Stimulated activated CD4-positive, alpha-beta T cell treated with anti-CD3 and anti-CD28 coated beads, TNF-alpha, amount 100 ng/mL, for 1 hour (primary cell): ENCODE measurements at places on chromosomes 13 and 19.

DNA sequence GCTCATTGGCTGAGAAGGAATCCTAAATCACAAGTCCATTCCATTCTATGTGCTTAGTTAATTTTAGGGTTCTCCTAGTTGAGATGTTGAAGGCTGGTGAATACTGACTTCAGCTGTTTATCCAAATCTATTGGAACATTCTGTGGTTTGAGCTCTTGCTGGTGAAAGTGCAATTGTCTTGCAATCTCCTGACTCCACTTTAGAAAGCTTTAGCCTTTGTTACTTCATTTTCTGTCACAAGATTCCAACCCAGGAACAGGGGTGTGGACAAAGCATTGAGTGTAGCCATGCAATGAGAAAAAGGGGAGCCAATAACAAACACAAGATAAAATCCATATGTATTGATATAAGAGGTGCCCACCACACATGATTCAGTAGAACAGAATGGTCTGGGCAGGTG lies 15.0 kb downstream of the CEACAM21 start:
- DNase-seq, result no peak

DNA sequence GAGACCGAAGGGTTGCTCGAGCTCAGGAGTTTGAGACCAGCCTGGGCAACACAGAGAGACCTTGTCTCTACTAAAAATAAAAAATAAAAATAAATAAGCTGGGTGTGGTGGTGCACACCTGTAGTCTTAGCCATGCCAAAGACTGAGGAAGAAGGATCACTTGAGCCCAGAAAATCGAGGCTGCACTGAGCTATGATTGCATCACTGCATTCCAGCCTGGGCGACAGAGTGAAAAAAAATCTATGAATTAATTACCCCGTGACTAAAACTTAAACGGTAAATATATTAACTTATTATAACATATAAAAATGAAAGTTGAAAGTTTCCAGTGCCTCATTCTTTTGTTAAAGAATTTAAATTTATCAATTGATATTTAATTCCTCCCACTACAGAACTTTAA lies 273.7 kb downstream of the KLF12 start:
- DNase-seq, result no peak

GRCh38 chr13:47216176-47216822 lies 319.4 kb upstream of the HTR2A start:
- no peak for DNase-seq

DNA sequence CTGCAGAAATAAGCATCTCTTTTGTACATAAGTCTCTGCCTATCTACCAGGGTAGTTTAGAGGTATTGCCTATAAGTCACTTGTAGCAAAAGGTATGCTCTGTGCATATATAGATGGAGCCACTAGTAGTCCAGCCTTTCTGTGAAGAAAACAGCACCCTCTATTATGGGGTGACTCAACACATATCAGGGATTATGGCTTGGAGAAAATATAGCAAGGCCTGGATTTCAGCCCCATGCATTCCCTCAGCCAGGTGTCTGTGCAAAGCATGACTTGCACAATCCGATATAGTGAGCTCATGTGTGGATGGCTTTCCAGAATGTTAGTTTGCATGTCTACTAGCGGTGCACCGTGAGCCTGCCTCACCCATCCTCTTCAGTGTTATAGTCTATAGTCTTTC lies 13.4 kb upstream of the NALCN start:
- DNase-seq, result no peak

- no peak for DNase-seq
Observed at GRCh38 chr13:31321457-31321856, 121.7 kb downstream of the B3GLCT start.

DNA sequence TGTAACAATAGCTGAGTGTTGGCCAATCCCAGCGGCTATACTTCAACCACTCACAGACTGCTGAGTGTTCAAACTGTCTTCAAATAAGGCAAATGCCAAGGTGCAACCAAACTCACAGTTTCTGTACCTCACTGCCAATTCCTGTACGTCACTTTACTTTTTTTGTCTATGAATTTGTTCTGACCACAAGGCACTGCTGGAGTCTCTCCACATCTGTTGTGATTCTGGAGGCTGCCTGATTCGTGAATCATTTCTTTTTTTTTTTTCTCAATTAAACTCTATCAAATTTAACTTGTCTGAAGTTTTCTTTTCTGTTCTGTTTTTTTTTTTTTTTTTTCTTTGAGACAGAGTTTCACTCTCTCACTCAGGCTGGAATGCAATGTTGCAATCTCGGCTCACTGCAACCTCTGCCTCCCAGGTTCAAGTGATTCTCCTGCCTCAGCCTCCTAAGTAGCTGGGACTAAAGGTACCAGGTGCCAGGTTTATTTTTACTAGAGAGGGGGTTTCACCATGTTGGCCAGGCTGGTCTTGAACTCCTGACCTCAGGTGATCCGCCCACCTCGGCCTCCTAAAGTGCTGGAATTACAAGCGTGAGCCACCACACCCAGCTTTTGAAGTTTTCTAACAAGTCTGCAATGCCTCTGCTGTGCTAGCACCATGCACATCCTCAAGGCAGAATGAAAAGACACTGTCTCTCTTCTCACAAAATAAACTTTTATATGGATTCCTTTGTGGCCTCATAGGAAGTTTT lies 401.7 kb downstream of the IRS2 start:
- no peak for DNase-seq

DNA sequence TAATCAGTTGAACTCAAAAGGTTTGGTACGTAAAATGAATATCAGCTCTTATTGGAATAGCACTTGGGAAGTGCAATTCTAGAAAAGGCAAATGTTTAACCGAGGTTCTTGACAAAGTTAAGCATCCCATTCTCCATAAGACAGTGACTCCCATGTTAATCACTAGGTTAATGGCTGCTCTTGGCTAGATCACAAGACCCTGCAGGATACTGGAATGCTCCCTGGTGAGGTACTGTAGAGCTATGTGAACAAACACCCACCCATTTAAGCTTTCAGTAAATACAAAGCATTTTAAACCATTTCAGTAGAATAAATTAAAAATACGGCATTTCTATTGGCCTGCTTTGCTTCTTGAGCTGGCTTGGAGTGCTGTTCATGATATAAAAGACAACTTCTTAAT lies 56.5 kb downstream of the TDRD3 start:
- no peak for DNase-seq

DNA sequence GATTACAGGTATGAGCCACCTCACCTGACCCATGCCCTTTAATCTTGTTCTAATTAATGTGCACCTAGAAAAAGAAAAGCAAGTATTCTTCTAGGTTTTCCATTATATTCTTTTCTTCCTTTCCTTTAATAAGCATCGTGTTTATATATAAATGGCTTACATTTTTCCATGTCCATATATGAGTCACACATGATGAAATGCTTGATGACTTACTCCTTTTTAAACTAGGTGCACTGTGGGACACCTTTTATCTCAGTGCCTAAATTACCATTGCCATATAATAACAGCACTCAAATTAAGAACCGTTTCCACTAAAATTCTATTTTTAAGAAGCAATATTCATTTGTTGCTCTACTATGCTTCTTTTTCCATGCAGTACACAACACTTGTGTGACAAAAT lies 363.3 kb downstream of the LIG4 start:
- DNase-seq, result no peak

DNA sequence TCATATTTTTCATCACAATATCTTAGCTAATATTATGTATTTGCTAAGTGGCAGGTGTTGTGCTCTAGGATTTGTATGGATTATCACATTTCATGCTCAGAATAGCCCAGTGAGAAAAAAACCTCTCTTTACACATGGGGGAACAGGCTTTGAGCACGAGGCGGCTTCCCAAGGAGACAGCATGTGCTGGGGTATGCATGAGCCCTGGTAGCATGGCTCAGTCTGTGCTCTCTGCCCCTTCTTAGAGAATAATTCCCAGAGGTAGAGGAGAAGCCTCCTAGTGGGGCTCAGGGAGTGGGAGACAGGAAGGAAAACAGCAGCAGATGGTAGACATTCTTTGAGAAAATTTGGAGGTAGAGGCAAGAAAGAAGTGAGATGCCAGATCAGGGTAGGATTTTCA lies 31.6 kb downstream of the RNASEH2B start:
- no peak for DNase-seq

GRCh38 chr13:106213028-106213757 lies 322.3 kb downstream of the EFNB2 start:
- DNase-seq, result no peak

- DNase-seq, result no peak
Observed at GRCh38 chr13:73286942-73287620, 228.3 kb downstream of the KLF5 start.

DNA sequence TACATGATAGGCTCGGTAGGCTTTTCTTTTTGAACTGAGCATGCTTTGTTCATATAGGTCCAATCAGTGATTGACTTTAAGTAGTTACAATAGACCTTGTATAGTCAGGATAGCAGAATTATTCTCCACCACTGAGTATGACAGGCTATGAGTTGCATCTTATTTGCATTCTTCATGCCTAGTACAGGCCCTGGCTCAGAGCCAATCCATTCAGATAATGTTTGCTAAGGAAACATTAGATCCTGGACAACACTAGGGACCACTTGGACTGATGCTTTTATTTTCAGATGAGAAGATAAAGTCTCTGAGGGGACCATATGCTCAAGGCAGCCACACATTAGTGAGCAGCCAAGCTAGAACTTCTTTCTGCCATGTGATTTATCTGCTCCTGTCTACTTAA lies 133.9 kb downstream of the KL start:
- DNase-seq, result no peak

GRCh38 chr13:28638756-28639155 lies 20.2 kb upstream of the POMP start:
- no peak for DNase-seq

- DNase-seq, result no peak
Observed at GRCh38 chr13:52852444-52852843, 4.0 kb upstream of the PCDH8 start.

DNA sequence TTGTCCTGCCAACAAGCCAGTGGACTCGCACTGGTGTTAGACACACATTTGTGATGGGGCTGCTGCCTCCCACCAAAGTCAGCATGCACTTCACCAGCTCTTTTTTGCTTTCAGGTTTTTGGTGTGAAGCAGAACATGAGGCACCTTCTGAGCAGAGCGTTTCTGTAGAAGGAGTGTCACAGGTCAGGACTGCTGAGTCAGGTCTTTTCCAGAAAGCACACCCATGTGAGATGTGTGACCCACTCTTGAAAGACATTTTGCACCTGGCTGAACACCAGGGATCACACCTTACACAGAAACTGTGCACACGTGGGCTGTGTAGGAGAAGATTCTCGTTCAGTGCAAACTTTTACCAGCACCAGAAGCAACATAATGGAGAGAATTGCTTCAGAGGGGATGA lies 4.8 kb downstream of the ZNF304 start:
- no peak for DNase-seq

GRCh38 chr19:42421101-42421500 lies 6.1 kb downstream of the LIPE start:
- no peak for DNase-seq

DNA sequence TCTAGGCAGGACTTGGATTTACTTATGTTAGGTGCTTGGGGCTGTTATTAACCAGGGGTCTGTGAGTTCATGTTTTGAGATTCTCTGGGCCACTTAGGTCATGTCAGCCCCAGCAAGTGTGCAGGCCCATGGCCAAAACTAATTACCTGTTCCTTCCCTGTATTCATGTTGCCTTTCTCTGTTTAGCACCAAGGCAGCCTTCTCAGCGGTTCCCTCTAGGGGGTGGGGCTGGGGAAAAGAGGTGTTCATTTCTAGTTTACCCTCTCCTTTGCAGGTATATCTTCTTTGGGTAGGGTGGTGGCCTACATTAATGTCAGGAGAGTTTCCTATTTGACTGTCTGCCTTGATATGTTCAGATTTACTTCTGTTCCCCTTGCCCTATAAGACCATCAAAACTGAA lies 61.7 kb downstream of the PDS5B start:
- DNase-seq, result no peak

GRCh38 chr13:75352641-75353327 lies 129.2 kb downstream of the TBC1D4 start:
- DNase-seq, result no peak

DNA sequence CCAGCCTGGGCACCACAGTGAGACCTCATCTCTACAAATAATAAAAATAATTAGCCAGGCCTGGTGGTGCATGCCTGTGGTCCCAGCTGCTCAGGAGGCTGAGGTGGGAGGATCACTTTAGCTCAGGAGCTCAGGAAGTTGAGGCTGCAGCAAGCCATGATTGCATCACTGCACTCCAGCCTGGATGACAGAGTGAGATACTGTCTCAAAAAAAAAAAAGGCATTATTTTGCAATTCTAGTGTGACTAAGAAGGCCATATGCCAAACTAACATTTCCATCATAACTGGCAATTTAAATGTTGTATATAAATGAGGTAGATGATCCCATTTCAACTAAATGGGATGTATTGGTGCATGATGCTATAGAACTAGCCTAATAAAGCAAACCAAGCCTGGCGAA lies 632.8 kb upstream of the KLF12 start:
- no peak for DNase-seq

- DNase-seq, result no peak
Observed at GRCh38 chr19:49150944-49151243, 4.3 kb downstream of the HRC start.

- DNase-seq, result no peak
Observed at GRCh38 chr19:56111601-56112312, 9.3 kb downstream of the ZNF787 start.

DNA sequence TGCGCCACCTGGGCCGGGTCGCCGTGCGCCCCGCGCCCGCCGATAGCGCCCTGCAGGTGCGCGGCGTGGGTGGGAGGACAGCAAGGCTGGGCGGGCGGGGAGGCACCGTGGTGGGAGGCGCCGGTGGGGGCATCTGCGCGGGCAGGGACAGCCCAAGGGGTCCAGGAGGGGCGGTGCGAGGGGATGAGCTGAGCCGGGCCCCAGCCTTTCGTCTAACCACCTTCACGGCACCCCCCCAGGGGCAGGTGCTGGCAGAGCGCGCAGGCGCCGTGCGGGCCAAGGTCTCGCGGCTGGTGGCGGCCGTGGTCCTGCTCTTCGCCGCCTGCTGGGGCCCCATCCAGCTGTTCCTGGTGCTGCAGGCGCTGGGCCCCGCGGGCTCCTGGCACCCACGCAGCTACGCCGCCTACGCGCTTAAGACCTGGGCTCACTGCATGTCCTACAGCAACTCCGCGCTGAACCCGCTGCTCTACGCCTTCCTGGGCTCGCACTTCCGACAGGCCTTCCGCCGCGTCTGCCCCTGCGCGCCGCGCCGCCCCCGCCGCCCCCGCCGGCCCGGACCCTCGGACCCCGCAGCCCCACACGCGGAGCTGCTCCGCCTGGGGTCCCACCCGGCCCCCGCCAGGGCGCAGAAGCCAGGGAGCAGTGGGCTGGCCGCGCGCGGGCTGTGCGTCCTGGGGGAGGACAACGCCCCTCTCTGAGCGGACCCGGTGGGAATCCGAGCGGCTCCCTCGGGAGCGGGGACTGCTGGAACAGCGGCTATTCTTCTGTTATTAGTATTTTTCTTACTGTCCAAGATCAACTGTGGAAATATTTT lies 3.1 kb downstream of the KISS1R start:
- DNase-seq, result peak; percentile 38
